ENCODE measurements at places on chromosomes 7 and 10.

GRCh38 chr10:93992400-93993030, 1.2 kb upstream of the PLCE1 start:
- DNase-seq, result no peak

DNA sequence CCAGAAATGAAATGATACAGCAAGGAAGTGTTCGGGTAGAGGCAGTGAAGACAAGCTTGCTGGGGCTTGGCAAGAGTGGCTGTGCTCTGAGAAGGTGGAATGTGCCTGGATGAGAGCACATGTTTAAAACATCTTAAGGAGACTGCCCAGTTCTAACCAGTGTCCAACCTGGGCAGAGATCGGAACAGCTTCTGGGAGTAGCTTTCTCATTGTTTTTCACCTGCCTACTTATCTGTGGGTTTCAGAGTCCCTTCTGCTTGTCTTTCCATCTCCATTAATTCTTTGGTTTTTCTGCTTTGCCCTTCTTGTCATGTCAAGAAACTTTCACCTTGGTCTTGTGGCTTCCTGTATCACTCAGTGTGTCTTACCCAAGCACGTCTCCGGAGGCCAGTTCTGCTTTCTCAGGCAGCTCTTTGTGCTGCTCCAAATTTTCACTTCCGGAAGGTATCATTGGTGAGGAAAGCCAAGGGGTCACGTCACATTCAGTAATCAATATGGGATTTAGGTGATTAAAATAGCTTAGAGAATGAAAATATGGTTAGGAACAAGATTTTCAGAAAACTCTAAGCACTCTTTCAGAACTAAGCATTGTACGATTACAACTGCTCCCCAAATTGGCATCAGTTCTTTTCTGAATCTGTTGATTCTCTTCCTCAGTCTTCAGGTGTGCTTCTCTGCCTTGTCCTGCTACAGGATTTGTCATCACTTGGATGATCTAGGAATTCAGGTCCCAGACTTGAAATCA, 5.5 kb upstream of the LAMB4 start:
- DNase-seq, result no peak

DNA sequence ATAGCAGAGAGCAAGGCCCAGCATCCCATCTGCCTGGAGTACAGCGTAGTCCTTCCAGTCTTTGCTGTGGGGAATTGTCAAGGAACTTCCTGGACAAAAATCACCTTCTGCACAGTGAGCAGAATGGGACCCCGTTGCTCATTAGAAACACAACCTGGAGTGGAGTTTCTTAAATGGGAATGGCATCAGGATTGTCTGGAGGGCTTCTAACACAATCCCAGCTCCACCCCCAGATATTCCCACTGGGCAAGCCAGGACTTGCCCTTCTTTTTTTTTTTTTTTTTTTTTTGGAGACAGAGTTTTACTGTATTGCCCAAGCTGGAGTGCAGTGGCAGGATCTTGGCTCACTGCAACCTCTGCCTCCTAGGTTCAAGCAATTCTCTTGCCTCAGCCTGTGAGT, 356.4 kb downstream of the GALNT17 start:
- DNase-seq, result no peak

- no peak for DNase-seq
Observed at GRCh38 chr7:157446322-157446721, 109.5 kb downstream of the DNAJB6 start.

- DNase-seq, result no peak
Observed at GRCh38 chr10:103429647-103430046, 22.5 kb downstream of the CALHM2 start.

- no peak for DNase-seq
Observed at GRCh38 chr10:8034466-8035005, 20.0 kb upstream of the GATA3 start.

DNA sequence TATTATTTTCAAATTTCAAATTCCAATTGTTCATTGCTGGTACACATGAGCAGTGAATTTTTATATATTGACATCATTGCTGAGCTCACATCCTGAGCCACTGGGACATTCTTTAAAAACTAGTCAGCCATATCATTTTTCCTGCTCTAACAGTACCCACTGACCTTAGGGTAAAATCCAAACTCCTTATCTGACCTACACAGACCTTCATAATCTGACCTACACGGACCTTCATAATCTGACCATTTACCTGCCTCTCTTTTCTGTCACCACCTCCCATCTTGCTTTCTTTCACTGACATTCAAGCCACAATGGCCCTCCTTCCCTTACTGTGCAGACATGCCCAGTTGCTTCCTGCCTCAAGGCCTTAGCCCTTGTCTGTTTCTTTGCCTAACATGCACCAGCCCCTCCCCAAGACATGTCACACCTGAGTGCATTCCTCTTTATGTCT, 16.1 kb upstream of the CUZD1 start:
- DNase-seq, result no peak

GRCh38 chr7:24912874-24913514, 67.0 kb downstream of the OSBPL3 start:
- DNase-seq, result no peak

GRCh38 chr10:63627396-63627795, 106.2 kb downstream of the REEP3 start:
- no peak for DNase-seq

DNA sequence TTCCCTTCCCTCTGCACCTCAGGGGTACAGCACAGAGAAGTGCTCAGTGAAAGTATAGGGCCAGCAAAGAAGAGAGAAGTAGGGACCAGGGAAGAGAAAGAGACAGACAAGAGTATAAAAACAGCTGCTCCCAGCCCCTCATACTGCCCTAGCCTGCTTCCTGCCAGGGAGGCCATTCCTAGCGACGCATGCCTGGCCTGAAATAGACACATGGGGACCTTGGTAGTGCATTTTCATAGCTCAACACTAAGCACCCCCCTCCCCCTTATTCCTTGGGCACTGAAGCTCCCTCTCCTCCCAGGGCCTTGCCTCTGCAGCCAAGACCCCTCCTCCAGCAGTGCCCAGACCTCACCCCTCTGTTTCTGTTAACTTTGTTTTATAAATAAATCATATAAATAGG, 64.7 kb downstream of the ZMIZ1 start:
- DNase-seq, result no peak

DNA sequence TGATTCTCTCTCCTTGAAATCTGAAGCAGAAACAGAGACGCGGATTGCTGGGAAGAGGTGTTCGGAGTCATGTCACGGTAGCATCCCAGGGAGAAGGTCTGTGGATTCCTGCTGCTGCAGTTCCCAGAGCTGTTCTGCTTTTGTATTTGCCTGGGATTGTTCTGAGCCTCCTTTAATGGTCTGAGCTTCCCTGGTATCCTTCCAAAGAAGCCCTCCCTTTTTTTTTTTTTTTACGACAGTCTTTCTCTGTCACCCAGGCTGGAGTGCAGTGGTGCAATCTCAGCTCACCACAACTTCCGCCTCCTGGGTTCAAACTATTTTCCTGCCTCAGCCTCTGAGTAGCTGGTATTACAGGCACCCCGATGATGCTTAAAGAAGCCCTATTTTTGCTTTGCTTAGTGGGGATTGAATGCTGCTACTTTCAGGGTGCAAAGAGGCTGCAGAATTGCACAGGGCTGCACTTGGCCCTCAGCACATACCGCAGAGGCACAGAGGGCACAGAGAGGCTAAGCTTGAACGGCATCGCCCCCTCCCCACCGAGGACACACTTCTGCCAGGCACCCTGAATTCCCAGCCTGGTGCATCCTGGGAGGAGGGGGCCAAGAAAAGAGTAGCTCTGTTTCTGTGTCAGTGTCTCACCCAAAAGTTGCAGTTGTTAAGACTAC, 208.6 kb upstream of the GALNT17 start:
- no peak for DNase-seq

DNA sequence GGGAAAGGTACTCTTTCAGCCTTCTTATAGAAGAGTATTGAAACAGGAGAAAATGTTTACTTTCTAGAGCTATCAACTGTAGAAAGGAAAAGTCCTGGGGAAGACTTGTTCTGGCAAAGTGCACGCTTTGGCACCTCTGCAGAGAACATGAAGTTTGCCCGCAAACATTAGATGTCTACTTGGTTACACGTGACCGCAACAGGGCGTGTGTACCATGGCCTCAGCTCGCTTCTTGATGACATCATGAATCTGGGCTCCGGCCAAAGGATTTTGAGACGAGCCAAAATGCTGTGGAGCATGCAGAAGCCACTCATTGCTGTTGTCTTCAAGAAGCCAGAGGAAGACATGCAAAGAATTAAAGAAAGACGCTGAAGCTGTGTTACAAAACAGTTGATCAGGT, 8.6 kb upstream of the TAS2R60 start:
- no peak for DNase-seq

- no peak for DNase-seq
Observed at GRCh38 chr7:100483722-100484672, at the start of gene NYAP1. TSS of gene NYAP1 (plus strand) at chr7:100483927. CDS start at chr7:100485312, 1,385 bp downstream.

GRCh38 chr7:76065016-76065612, 17.2 kb downstream of the MDH2 start:
- no peak for DNase-seq

GRCh38 chr10:8453587-8453986, 399.1 kb downstream of the GATA3 start:
- DNase-seq, result no peak

GRCh38 chr7:33698692-33699128, 206.6 kb upstream of the BMPER start:
- DNase-seq, result no peak

DNA sequence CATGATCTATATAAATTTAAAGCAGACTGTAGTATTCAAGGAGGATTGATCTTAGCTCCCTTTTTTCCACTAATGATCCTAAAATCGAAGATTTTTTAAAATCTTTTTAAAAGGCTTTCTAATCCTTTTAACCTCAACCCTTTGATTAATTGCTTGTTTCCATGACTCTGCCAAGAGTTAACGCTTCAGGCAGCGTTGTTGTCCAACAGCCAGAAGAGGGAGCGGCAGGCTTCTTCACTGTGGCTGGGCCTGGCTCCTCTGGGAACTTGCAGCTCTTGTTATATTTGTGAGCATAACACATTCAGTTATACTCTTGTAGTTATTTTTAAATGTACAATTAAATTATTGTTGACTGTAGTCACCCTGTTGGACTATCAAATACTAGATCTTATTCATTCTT, 26.3 kb downstream of the CRCP start:
- peak; percentile 33 for DNase-seq

GRCh38 chr7:121525155-121525819, 129.2 kb upstream of the FAM3C start:
- DNase-seq, result no peak

Data from amniotic stem cell (primary cell).